Fibroblast of villous mesenchyme (primary cell): ENCODE measurements at places on chromosomes 4 and X. TPM values are rescaled to one million over a fixed set of nuclear protein-coding genes. Genes with fewer than 3 reads are reported as not detected.

Gene GYPE
- total RNA-seq: 0.64 and 0.86 TPM in 2 replicates

Gene FGFBP1
- not detected in 2 replicates for total RNA-seq

Gene USP27X
- 2.6 TPM in 2 replicates for total RNA-seq

DNA sequence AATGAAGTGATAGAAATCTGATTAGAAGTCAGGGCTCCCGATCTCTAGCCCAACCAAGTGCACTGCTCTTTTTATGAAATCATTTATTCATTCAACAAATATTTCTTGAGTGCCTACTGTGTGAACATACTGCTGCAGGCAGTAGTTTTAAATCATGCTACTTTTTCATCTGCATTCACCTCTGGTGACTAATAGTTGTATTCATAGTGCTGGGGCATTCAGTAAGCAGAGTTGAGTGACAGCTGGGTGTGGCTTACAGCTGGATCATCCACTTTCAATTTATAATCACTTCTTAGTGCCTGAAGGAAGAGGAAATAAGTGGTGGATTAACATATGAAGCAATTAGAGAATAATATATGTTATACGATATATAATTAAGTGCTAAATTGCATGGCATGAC is 94.1 kb upstream of the HPRT1 start:
- DNase-seq: no peak

DNA sequence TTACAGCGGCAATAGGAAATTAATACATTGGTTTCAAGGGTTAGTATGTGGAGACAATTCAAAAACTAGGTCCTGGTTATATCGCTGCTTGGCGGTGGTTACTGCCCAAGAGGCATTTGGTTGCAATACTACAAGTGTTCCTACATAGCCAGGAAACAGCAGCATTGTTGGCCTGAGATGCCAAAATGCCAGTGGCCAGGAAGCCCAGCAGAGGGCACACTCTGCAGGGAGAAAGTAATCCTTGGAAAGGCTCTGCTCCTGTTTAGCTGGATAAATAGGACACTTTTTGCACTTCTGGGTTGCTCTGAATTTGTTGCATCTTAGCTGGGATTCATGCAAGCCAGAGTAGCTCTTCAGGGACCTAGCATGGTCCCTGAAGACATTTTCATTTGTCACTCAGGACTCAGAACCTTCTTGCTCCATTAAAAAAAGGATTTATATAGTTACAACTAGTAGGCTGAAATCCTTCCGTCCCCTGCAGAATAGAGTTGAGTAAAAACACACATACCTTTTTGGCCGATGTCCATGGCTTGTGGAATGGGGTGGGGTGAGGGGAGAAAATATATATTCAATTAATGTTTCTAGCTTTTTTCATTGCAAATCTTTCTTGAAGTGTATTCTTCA is 8.1 kb upstream of the GPR119 start:
- peak; percentile 38 for DNase-seq

GRCh38 chrX:107355533-107355932 is 93.9 kb upstream of the FRMPD3 start:
- no peak for DNase-seq

GRCh38 chr4:150986085-150986484 is 29.0 kb downstream of the LRBA start:
- no peak for DNase-seq

Gene SNCA
- total RNA-seq: 0.97 and 3.5 TPM in 2 replicates

Gene VCX3A
- not detected in 2 replicates for total RNA-seq

Gene NR3C2
- under 0.01 and 0.32 TPM in 2 replicates for total RNA-seq

- DNase-seq: no peak
Observed at GRCh38 chr4:112648263-112649054, 11.5 kb downstream of the LARP7 start.

Gene ARMCX6
- total RNA-seq: 26.1 and 38.4 TPM in 2 replicates

DNA sequence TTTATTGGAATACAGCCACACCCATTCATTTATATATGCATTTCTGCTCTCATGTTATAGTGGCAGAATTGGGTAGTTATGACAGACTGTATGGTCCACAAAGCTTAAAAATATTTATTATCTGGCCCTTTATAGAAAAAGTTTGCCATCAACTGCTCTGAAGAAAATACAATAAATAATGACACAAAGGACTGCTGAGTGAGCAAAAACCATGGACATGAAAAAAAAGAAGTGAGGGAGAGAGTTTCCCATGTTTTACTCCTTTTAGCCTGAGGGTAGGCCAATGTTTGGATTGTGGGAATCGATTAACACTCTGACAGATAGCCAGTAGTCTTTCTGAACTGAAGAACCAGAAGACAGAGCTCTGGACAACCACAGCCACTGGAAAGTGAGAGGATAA is 149.2 kb downstream of the CHRDL1 start:
- no peak for DNase-seq

DNA sequence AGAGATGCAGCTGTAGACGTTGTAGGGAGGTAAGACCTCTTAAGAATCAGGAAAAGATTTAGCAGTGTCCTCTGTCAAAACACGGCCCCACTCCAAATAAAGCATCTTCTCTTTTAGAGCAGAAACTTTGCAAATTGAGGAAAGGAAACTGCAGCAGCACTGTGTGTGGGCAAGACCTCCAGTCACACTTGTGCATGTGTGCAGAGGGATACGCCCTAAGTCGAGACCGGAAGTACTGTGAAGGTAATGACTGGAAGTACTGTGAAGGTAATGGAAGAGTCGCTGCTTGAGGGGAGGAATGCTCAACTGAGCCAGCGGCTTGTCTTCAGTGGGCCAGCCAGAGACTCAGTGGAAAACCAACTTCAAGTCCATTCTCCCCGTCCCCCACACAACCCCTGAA is 46.5 kb downstream of the EGF start:
- no peak for DNase-seq

DNA sequence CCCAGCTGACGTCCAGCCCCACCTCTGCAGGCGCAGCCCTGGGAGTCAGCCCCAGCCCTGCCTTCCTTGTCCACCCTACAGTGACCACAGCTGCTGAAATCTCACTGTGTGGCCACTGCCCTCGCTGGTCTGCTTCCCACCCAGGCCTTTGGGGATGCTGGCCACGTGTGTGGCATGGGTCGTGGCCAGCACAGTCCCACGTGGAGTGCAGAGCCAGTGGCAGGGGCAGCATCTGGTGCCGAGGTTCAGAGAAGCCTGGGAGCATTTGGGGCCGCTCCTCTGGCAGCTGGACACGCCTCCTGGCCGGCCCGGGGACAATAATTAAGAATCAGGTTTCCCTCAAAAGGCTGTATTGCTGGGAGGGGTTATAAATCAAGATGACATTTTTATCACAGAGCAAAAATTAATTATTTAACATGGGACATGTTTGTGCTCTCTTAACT is 92.1 kb downstream of the HMX1 start:
- no peak for DNase-seq

DNA sequence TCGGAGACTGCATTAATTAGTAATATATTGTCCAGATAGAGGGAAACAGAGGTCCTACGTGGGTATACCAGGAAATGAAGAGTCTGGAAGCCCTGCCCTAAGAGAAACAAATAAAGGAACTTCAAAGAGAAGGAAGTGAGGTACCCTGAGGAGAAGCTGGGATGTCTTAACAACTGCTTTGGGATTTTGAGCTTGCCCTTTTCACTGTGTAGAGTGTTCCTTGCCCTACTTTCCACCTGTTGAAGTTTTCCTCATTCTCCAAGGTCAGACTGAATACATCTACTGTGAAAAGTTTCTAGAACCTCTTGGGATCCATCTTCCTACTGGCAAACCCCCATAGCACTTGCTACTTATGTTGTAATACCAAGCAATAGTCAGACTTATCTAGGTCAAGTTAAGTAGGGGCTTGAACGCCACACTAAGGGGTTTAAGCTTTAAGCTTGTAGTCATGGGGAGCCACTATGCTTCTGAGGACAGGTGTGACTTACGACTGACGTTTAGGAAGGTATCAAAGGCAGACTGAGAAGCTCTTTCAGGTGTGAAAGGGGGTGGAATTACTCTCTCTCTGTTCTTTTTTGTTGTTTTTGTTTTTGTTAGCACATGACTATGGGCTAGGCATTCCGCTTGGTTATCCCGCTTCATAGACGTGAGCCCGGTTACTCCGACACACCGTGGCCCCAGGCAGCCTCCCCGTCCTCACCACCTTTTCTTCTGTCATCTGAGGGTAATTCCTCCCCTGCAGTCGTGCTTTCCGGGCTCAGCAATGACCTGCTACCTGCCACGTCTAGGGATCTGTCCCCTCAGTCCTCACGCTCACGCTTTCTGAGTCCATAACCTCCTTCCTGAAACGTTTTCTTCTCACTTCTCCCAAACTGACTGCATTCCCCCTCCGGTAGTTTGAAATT is 959 bp upstream of the REST start:
- no peak for DNase-seq

Gene HDAC6
- total RNA-seq: 22.5 and 29.4 TPM in 2 replicates

DNA sequence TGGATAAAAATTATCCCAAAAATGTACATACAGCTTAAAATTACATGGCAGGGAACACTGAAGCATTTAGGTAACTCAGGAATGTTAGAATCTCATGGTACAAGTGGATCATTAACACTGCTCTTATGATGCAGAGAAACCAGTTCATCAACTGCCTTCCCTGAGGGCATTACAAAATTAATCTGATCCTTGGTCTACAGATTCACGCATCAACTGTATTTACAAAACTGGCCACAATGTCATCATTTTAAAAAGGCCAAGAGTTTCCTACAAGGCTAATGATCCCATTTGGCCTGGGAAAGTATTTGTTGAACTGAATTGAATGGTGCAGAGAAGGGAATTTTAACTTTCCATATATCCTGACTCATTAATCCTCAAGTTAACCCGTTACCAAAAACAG is 84.6 kb downstream of the TSPAN5 start:
- peak; percentile 53 for DNase-seq

DNA sequence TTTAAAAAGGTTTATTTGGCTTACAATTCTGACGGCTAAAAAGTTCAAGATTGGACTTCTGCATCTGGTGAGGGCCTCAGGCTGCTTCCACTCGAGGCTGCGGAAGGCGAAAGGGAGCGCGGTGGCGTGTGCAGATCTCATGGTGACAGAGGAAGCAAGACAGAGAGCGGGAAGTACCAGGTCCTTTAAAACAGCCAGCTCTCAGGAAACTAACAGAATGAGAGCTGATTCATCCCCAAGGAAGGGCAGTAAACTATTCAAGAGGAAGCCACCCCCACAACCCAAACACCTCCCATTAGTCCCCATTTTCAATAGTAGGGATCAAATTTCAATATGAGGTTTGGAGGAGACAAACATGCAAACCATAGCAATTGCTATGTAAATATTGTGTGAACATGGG is 2144.2 kb upstream of the AGA start:
- no peak for DNase-seq

Gene SHROOM2
- total RNA-seq: 4.3 and 5.8 TPM in 2 replicates

DNA sequence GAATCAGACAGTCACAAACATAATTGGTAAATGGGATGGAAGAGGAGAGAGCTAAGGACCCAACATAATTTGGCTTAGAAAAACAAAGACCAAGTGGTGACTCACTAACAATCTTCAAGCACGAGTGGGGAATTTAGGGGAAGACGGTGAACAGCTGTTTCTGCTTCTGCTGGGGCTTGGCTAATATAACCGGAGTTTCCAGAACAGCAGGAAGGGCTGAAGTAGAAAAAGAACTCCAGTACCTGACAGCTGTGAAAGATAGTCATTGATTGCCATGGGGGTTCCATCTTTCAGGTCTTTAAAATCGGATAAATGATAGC is 290.9 kb upstream of the LDB2 start:
- DNase-seq: peak; percentile 38

DNA sequence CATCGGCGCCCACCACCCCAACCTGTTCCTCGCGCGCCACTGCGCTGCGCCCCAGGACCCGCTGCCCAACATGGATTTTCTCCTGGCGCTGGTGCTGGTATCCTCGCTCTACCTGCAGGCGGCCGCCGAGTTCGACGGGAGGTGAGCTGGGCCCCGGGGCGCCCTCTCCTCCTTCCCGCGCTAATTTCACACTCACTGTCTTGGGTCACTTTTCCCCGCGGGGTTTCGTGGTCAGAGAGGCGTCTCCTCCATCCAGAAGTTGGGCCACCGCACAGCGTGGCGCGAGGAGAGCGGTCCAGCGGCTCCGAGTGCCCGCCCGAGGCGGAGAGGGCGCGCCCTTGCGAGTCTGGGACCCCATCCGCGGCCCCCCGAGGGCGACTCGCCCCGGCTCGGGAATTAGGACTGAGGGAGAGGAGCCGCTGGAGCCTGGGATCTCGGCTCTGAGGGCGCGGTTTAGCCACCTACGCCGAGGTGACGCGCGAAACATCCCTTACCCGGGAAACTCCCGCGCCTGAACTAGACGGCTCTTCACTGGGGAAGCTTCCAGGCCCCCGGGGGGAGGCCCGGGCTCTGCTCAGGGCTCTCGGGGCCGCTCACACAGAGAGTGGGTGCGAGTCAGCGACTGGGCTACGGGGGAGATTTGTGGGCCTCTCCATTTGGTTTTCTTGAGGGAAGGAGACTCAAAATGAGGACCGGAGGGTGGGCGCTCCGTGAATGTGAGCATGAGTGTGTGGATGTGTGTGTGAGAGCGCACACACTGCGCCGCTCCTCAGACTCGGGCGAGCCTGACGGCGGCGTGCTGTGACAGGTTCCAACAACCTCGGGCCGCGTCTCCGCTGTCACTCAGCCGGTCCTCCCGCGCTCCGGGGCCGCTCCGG is 551 bp downstream of the NPNT start:
- DNase-seq: no peak

Gene VCX2
- total RNA-seq: not detected in 2 replicates

DNA sequence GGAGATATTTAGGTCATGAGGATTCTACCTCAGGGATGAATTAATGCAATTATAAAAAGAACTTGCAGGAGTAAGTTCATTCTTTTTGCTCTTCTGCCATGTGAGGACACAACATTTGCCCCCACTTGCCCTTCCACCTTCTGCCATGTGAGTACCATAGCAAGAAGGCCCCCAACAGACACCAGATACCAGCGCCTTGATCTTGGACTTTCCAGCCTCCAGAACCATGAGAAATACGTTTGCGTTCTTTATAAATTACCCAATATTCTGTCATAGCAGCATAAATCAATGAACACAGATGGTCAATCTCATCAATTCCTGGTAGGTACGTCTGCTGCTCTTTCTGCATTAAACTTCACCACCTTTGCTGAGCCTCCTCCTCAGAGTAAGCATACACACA is 5.7 kb upstream of the SEPSECS start:
- DNase-seq: no peak
